ENCODE measurements at places on chromosomes 12 and 14.

DNA sequence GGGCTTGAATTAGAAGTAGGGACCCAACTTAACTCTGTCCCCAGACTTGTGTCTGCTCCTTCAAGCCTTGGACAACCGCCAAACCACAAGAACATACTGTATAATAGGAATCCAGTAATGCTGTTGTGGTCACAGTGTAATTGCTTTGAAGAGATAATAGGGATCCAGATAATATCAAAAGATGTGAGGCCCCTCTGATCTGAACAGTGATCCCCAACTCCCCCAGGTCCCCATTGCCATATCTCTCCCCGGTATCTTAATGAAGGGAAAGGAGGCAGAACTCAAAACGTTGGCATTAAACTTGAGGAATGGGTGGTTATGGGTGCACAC is 8.5 kb upstream of the PLEKHH1 start:
- no peak for DNase-seq

DNA sequence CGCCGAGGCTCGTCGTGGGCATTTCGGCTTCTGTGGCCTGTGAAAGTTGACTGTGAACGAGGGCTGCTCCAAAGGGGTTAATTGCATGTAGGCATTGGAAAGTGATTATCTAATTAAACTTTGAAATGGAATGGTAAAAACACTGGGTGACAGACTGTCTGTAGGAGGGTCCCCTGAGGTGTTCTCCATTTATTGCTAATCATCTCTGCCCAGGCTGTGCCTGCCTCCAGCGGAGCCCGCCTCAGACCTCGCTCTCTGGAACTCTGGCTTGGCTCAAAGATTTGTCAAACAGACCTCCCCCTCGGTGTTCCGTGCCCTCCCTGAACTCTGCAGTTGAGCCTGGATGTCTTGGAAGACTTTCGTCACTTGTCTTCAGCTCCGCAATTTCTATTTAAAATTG is 50.2 kb upstream of the VRK1 start:
- no peak for DNase-seq

GRCh38 chr14:103870891-103871595 is 23.7 kb upstream of the PPP1R13B start:
- DNase-seq = no peak

DNA sequence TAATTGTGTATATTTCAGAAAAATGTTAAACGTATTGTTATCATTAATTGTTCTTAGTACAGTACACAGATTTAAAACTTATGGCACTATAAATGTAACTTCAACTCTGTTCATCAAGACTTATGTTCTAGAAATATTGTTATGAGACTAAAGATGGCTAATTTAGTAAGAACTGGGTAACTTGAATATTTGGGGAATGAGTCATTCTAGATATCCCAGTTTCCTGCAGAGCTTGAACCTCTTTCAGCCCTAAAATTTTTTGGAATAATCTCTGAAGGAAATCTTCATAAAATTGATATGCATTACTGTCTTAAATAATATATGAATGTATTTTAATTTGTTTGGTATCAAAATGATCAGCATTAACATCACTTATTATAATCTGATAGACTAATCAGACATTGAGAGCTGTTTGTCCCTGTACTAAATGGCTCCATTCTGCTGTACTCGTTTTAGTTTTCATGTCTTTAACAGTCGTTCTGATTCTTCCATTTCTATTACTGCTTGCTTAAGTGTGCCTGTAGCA is 87.1 kb downstream of the VEZT start:
- no peak for DNase-seq

- DNase-seq = no peak
Observed at GRCh38 chr14:55451398-55451797, 11.0 kb upstream of the TBPL2 start.

Measured in cortex of kidney (tissue), 1 donor.